ENCODE measurements at places on chromosomes 3 and 15. TPM values are rescaled to one million over a fixed set of nuclear protein-coding genes. Genes with fewer than 3 reads are reported as not detected.

The SKIL gene
- 44.1 TPM for total RNA-seq

The SNTN gene
- not detected for total RNA-seq

The EXD1 gene
- total RNA-seq = not detected

The GOLGA6L7 gene
- not detected for total RNA-seq

The PRR23A gene
- total RNA-seq = not detected

The SEMA4B gene
- 49.5 TPM for total RNA-seq

The ALDH1A3 gene
- total RNA-seq = 17.9 TPM

The FAM98B gene
- 10.0 TPM for total RNA-seq
